ENCODE measurements at places on chromosomes 1 and 21. TPM values are rescaled to one million over a fixed set of nuclear protein-coding genes. Genes with fewer than 3 reads are reported as not detected.

- no peak overlapping the region for H3K4me3 ChIP-seq
- peaks cover 15% of the 10 kb centered on the region for H3K27me3 ChIP-seq
- no peak overlapping the region for H3K27ac ChIP-seq
- no peak for DNase-seq
- H3K36me3 ChIP-seq, result no peaks in the 10 kb centered on the region
- no peaks in the 10 kb centered on the region for H3K4me1 ChIP-seq
Observed at GRCh38 chr1:47866601-47867437, 130.4 kb downstream of the TRABD2B start.

DNA sequence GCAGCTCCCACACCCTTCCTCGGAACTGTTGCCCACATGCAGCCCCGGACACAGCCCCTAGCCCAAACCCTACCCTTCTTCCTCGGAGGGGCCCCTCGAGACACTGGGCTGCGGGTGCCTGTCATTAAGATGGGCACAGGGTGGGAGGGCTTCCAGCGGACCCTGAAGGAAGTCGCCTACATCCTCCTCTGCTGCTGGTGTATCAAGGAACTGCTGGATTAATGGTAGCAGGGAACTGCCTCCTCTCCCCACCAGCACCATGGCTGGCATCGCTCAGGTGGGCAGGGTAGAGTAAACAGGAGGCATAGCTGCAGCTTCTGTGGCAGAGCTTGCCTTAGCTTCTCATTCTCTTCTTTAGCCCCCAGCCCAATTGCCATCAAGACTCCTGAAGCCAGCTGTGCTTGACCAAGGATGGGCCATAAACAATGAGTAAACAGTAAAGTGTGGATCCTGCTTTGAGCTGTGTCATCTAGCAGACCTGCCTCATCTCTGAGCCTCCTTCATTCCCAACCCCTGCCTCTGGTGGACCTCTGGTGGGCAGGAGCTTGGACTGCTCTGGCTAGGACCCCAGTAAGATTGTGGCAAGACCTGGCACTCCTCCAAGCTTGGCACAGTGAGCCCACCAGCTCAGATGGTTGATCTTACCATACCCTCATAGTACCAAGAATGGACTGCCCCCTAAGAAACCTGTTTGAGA lies at the start of gene LENEP:
TSS of gene LENEP (plus strand) at position 15 of the 697 bp plus-strand sequence. CDS start at position 37, 22 bp downstream.
- H3K27ac ChIP-seq, result no peak within 1 kb of the TSS
- peaks cover 5% of the 10 kb centered on the region for H3K36me3 ChIP-seq
- H3K4me3 ChIP-seq, result no peak within 1 kb of the TSS
- H3K4me1 ChIP-seq, result peaks cover 7% of the 10 kb centered on the region

GRCh38 chr1:117758444-117759316 lies 152.8 kb downstream of the TENT5C start:
- H3K4me1 ChIP-seq, result peaks cover 15% of the 10 kb centered on the region
- H3K27ac ChIP-seq, result no peak overlapping the region
- no peak for DNase-seq
- H3K4me3 ChIP-seq, result peak overlapping the region; percentile 82

- no peaks in the 10 kb centered on the region for H3K27me3 ChIP-seq
- DNase-seq, result no peak
- H3K36me3 ChIP-seq, result no peaks in the 10 kb centered on the region
- no peak overlapping the region for H3K4me3 ChIP-seq
- H3K27ac ChIP-seq, result no peak overlapping the region
Observed at GRCh38 chr1:147581459-147581858, 40.2 kb downstream of the BCL9 start.

DNA sequence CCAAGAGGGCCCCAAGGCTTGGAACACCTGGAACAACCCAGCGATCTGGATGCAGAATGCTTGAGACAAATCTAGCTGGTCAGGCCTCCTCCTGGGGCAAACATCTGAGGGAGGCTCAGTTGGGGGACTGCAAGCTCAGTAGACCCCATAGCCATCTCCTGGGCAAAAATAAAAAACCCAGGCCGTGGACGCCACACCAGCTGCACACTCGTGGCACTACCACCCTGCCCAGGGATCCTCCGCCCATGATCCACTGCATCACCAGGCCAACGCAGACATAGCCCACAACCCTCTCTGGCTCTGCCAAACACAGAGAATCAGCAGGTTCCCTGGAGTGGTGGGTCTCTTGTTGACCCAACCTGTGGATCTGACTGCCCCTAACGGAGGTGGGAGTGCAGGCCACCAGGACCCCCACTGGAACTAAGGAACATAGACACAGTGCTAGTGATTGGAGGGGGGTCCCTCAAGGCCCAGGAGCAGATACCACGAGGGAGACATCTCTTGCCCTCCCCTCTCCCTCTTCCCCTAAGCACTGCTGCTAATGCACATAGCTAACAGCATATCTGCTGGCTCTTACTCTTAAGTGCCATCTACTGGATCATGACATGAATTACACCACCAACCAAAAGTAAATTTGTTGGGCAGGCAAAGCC lies 147.2 kb downstream of the CHD1L start:
- H3K27me3 ChIP-seq, result peaks cover 14% of the 10 kb centered on the region
- no peak for DNase-seq
- H3K36me3 ChIP-seq, result no peaks in the 10 kb centered on the region
- no peak overlapping the region for H3K27ac ChIP-seq

DNA sequence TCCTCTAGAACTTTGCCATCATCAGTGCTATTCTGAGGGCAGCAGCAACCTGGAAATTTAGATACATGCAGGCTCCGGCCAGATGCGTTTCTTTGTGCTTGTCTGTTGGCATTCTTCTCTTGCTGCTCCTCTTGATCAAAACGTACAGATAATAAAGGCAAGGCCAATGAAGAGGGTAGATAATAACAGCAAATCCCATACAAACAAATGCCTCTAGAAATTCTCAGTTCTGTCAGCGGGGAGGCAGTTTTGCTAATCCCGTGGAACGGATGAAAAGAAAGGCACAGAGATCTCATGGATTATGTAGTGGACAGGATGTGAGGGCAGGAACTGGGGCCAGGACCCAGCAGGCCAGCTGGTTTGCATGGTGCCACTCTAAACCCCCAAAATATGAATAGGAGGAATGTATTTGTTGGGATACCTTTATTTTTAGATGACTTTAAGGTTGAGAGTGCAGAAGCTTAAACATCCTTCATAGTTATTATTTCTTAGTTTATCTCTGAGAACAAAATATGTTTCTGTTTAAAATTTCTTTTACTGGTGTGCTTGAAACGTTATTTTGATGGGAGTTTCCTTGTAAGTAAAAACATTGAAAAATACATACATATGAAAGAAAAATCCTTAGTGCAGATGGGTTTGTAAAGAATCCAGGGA lies 1.5 kb downstream of the ITSN1 start:
- peak overlapping the region; percentile 89 for H3K4me3 ChIP-seq
- H3K36me3 ChIP-seq, result no peaks in the 10 kb centered on the region
- H3K4me1 ChIP-seq, result peaks cover 33% of the 10 kb centered on the region
- peak overlapping the region; percentile 85 for H3K27ac ChIP-seq
- DNase-seq, result no peak
- H3K27me3 ChIP-seq, result no peaks in the 10 kb centered on the region

DNA sequence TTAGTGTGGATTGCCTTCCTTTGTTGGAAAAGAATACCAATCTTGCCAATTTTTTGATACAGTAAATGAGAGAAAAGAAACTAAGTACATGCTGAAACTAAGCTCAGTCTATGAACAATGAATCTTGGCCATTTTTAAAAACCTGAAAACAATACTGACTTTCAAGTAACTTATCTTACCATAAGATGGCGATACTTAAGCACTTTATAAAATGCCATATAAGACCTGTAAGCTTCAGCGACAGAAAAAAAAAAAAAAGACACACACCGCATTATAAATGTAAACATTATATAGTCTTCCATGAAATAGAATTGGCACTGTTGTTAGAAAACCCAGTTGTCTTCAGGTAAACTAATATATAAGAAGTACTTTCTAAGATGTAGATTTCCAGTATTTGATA lies 3.0 kb downstream of the OLFM3 start:
- H3K27me3 ChIP-seq, result peaks cover 34% of the 10 kb centered on the region
- no peak overlapping the region for H3K4me3 ChIP-seq
- no peak overlapping the region for H3K27ac ChIP-seq
- no peak for DNase-seq

- H3K36me3 ChIP-seq, result no peaks in the 10 kb centered on the region
- no peak overlapping the region for H3K27ac ChIP-seq
- H3K27me3 ChIP-seq, result no peaks in the 10 kb centered on the region
- DNase-seq, result no peak
- H3K4me1 ChIP-seq, result peaks cover 8% of the 10 kb centered on the region
Observed at GRCh38 chr21:28257276-28257675, 735.4 kb downstream of the LTN1 start.

DNA sequence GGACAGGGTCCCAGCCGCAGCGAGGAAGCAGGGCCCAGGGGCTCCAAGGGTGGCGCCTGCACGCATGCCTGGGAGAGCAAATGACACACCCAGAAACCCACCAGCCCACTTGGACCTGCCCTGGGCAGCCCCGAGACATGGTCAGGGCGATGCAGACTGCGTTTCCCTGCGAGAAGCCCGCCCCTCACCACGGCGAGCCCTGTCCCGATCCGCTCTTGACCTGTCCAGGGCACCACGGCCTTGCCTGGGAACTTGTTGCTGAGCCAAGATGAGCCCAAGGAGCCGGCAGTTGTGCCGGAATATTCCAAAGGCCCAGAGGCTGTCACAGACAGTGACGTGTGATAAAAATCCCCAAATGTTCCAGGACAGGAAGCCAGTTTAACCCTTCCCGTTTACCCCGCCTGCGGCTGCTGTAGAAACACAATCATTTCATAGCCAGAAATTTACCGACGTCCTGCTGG lies 78.1 kb downstream of the SIK1 start:
- no peak overlapping the region for H3K27ac ChIP-seq
- H3K4me3 ChIP-seq, result no peak overlapping the region
- DNase-seq, result no peak
- H3K27me3 ChIP-seq, result no peaks in the 10 kb centered on the region
- H3K4me1 ChIP-seq, result peaks cover 20% of the 10 kb centered on the region

DNA sequence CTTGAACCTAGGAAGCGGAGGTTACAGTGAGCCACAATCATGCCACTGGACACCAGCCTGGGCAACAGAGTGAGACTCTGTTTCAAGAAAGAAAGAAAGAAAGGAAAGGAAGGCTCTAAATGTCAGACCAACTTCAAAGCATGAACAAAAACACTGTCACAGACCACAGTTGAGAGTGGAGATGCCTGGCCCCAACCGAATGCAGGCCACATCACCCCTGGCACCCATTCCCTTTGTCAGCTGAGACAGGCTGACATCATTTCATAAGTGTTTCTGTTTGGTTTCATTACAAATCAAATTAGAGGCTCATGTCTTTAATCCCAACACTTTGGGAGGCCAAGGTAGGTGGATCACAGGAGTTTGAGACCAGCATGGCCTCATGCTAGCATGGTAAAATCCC lies 28.6 kb upstream of the NADK start:
- no peaks in the 10 kb centered on the region for H3K27me3 ChIP-seq
- peaks cover 20% of the 10 kb centered on the region for H3K36me3 ChIP-seq
- H3K4me3 ChIP-seq, result no peak overlapping the region
- DNase-seq, result no peak

DNA sequence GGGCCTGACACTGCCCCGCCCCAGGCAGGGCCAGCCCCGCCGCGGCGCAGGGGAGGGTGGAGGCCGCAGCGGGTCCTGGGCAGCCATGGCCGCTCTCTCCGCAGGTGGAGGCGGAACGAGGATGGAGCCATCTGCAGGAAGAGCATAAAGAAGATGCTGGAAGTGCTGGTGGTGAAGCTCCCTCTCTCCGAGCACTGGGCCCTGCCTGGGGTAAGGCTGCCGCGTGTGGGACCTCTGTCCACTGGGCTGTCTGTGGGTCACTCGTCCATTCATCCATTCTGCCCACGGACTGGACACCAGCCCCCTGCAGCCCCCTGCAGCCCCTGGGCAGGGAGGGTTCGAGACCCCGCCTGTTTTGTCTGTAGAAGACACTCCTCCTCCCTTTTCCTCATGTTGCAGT lies 18.4 kb upstream of the LRRC3 start:
- H3K4me3 ChIP-seq, result no peak overlapping the region
- H3K27me3 ChIP-seq, result peaks cover 6% of the 10 kb centered on the region
- H3K36me3 ChIP-seq, result no peaks in the 10 kb centered on the region
- no peaks in the 10 kb centered on the region for H3K4me1 ChIP-seq
- DNase-seq, result peak; percentile 69

- DNase-seq, result peak; percentile 77
- H3K36me3 ChIP-seq, result peaks cover 19% of the 10 kb centered on the region
- peak overlapping the region; percentile 80 for H3K4me3 ChIP-seq
- H3K27me3 ChIP-seq, result no peaks in the 10 kb centered on the region
Observed at GRCh38 chr1:153945131-153945794, 1.3 kb downstream of the DENND4B start.

GRCh38 chr1:6580593-6581409 lies 1.0 kb downstream of the ZBTB48 start:
- no peaks in the 10 kb centered on the region for H3K36me3 ChIP-seq
- H3K4me1 ChIP-seq, result peaks cover 32% of the 10 kb centered on the region
- H3K4me3 ChIP-seq, result peak overlapping the region; percentile 90
- DNase-seq, result no peak

GRCh38 chr1:65704318-65704717 lies 88.4 kb upstream of the PDE4B start:
- no peak overlapping the region for H3K27ac ChIP-seq
- peaks cover 53% of the 10 kb centered on the region for H3K27me3 ChIP-seq
- H3K36me3 ChIP-seq, result no peaks in the 10 kb centered on the region
- no peak overlapping the region for H3K4me3 ChIP-seq
- H3K4me1 ChIP-seq, result no peaks in the 10 kb centered on the region

- H3K4me3 ChIP-seq, result no peak overlapping the region
- no peak for DNase-seq
- H3K27me3 ChIP-seq, result no peaks in the 10 kb centered on the region
Observed at GRCh38 chr1:218624052-218624451, 278.9 kb downstream of the TGFB2 start.

DNA sequence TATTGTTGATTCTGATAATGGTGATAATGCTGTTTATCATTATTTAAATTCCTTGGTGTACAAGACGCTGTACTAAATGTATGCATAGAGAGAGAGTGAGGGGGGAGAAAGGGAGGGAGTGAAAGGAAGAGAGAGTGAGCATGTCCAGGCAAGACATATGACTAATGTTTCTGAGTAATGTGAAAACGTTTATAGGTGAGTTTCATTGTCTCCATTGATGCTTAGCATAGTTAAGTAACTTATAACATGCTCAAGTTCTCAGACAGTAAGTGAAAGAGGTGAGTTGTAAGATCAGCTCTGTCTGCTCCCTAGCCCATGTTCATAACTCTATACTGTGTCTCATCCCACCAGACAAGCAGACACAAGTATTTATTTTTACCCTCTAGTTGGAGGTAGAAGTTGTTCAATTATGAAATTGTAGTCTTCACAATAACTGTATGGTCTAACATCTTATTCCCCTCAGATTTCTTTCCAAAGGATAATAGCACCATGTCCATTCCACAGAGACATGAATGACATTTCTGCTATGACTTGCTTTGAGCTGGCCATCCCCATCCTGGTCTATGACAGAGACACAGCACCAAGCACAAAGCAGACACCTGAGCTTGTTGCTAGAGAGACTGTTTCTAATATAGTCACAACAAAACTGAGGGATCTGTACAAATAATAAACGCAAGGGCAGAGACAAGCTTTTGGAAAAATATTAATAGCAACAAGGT lies 285.1 kb downstream of the CACNA1E start:
- DNase-seq, result no peak
- no peak overlapping the region for H3K4me3 ChIP-seq
- peaks cover 2% of the 10 kb centered on the region for H3K27me3 ChIP-seq
- no peak overlapping the region for H3K27ac ChIP-seq
- no peaks in the 10 kb centered on the region for H3K36me3 ChIP-seq

The LDLRAP1 gene
- 20.7 TPM for total RNA-seq

The GBP6 gene
- not detected for total RNA-seq

The LIPI gene
- not detected for total RNA-seq

The THEM4 gene
- total RNA-seq, result 6.9 TPM

The RHBDL2 gene
- not detected for total RNA-seq

The PGM1 gene
- total RNA-seq, result 96.9 TPM

The KLHDC7A gene
- total RNA-seq, result not detected

The GPR3 gene
- total RNA-seq, result 0.56 TPM

All from chondrocyte (in vitro differentiated cells).